Activated CD8-positive, alpha-beta memory T cell treated with anti-CD3 and anti-CD28 coated beads, Interleukin-2, amount 50 U/mL, for 4 hours (primary cell): ENCODE measurements at places on chromosomes 1 and 21.

DNA sequence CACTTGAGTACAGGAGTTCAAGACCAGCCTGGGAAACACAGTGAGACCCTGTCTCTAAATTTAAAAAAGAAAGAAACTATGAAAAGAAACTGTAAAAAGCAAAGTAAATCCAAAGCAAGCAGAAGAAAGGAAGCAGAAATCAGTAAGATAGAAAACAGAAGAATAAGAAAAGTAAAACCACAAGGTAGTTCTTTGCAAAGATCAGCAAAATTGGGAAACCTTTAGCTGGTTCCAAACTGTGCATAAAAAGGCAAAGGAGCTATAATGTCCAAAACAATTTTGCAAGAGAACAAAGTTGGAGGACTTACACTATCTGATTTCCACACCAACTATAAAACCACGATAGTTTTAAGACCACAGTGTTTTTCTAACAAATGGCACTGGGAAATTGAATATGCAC lies 218.8 kb downstream of the RPS6KC1 start:
- no peak for DNase-seq

- DNase-seq = no peak
These were observed 97.8 kb downstream of the EBNA1BP2 start for GRCh38 chr1:43074244-43074643.

DNA sequence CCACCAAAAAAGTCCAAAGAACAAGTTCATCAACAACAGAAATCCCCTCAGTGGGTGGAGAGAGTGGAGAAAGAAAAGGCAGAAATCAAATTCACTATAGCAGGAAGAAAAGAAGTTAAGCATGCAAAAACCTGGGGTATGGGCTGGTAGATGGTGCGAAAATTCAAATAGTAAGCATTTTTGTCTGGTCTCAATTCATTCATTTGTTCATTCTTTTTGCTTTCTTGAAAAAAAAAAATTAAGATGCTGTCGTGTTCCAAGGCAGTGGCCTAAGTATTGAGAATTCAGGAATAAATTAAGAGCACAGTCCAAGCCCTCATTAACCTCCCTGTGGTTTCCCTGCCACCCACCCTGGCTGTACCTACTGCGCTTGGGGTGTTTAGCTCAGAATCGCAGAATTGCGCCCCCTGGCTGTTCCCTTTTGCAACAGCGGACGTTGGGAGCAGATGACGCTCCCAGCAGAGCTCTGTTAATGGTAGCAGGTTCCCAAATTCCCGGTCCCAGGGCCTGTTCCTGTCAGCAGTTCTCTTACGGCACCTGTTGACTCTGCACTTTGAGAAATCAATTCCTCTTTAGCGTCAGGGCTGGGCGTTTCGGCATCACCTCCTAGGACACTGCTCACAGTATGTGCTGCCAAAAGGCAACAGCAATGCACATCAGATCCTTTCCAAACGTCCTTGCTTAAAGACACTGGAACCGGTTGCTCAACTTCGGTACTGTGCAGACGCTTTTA lies 34.0 kb upstream of the SSX2IP start:
- DNase-seq = peak; percentile 60

- no peak for DNase-seq
These were observed 923 bp upstream of the SHC1 start for GRCh38 chr1:154971341-154971998.

DNA sequence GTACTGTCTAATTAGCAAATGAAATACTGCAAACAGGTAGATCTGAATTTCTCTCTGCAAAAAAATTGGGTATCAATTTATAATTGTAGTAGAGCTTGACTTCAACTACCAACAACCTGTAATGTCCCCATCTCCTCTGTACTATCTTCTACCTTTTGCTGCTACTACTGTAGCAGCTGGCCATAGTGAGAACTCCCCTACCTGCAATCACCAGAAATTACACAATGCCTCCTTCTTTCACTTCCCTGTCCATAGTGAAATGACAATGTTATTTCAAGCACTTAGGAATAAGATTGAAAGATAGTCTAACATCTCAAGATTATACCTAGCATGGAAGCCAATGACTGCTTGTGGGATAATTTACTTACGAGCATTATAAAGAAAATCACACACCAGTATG lies 100.4 kb downstream of the ACBD6 start:
- DNase-seq = no peak

- DNase-seq = no peak
These were observed 85.9 kb downstream of the PDE9A start for GRCh38 chr21:42739061-42739931.

GRCh38 chr1:165580931-165581871 lies 37.4 kb downstream of the LRRC52 start:
- no peak for DNase-seq

DNA sequence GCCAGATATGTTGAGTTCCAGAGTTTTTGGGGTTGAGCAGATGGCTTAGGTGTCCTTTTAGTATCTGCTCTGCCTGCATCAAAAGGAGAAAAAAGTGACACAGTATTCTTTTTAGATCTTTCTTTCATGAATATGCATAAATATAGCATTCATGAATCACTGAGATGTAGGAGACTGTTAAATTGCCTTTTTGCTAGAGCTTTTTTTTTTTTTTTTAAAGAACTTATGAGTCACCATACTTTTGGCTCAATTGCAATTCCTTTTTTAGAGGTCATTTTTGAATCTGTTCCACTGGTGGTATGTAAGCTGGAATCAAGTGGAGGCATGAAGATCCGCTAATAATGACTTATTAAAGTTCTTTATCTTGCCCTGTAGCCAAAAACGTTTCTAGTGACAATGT lies 480.9 kb upstream of the ZRANB2 start:
- no peak for DNase-seq

DNA sequence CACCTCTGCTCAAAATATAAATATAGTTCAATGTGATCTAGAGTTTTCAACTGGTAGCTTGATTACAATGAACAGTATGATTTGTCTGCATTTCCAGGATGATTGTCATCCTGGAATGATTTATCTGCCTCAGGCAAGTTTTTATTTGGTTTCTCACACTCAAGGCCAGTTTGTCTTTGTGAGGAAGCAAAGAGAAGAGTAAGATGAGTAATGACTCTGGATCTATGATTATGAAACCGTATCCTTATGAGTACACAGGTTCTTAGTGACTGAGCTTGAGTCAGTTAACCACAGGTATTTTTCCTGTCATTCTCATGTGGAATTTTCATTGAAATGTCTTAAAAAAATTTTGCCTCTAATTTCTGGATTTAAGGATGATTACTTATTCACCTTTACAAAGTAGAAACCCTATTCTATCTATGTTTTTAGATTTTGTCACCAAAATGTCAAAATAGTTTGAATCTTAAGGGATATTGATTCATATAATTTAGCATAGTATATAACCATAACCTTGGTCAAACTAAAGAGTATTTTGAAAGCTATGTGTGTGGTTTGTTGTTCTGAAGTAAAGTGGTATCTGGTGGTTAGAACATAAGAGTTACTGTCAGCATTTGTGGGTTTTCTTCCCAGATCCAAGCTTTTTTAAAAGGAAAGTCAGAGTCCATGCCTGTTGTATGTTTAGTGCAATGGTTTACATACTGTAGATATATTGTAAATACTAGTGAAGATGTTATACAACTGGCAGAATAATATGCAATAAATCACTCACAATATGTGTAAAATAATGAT lies 145.0 kb downstream of the RASAL2 start:
- DNase-seq = no peak

GRCh38 chr1:192118881-192119405 lies 39.3 kb upstream of the RGS18 start:
- DNase-seq = no peak

GRCh38 chr1:220425852-220426251 lies 102.1 kb upstream of the MARK1 start:
- DNase-seq = no peak

DNA sequence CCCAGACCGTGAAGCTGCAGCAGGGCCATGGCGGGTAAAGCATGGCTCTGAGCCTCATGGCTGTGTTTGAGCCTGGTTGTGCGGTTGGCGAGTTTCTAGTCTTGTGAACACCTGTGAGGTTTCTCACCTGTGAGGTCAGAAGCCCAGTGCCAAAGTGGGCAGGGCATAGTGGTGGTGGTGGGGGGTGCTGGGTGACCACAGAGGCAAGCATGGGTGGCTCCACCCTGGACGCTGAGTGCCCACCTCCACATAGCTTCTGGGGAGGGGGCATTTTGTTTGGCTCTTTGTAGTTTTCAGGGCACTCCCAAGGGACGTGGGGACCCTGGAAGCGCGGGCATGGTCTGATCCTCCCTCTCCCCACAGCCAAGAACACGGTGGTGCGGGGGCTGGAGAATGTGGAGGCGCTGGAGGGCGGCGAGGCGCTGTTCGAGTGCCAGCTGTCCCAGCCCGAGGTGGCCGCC lies 91.1 kb downstream of the TRIM11 start:
- no peak for DNase-seq

GRCh38 chr1:152960452-152961044 lies 9.9 kb upstream of the SPRR4 start:
- DNase-seq = no peak

- DNase-seq = no peak
These were observed 26.9 kb downstream of the TOMM20 start for GRCh38 chr1:235101558-235102258.

DNA sequence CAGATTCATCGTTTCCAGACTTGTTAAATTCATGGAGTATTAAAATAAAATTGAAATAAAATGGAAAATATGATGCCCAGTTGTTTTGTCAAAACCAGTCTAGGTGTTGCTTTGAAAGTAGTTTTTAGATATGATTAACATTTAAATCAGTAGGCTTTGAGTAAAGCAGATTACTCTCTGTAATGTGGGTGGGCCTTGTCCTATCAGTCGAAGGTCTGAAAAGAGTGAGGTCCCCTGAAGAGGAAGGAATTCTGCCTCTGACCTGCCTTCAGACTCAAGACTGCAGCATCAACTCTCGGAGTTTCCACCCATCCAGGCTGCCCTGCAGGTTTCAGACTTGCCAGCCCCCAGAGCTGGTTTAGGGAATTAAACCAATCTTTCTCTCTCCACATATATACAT lies 36.2 kb downstream of the C21orf91 start:
- DNase-seq = no peak

GRCh38 chr1:212701910-212702309 lies 2.3 kb upstream of the BATF3 start:
- DNase-seq = no peak

GRCh38 chr1:183911285-183911684 lies 106.4 kb downstream of the RGL1 start:
- DNase-seq = no peak

GRCh38 chr21:41478319-41479177 lies 29.4 kb downstream of the TMPRSS2 start:
- no peak for DNase-seq

DNA sequence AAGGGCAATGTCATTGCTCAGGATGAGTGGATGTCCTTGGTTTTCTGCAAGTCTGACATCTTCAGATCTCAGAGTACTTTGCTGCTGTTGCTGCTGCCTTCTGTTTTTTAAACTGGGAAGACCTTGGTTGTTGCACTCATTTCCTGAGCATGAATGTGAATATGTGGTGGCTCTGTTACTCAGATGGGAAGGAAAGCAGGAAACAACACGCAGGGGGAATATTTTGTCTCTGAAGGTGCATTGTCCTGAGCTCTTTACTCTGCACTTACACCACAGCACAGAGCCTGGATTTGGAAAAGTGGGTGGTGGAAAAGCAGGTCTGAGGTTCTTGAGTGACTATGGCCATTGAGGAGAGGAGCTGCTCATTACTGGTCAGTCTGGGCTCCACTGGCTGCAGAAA lies 36.3 kb downstream of the PTGFRN start:
- DNase-seq = no peak
